ENCODE measurements at places on chromosomes 2 and 18.

GRCh38 chr2:60652832-60653340 is 99.4 kb upstream of the BCL11A start:
- DNase-seq, result no peak

DNA sequence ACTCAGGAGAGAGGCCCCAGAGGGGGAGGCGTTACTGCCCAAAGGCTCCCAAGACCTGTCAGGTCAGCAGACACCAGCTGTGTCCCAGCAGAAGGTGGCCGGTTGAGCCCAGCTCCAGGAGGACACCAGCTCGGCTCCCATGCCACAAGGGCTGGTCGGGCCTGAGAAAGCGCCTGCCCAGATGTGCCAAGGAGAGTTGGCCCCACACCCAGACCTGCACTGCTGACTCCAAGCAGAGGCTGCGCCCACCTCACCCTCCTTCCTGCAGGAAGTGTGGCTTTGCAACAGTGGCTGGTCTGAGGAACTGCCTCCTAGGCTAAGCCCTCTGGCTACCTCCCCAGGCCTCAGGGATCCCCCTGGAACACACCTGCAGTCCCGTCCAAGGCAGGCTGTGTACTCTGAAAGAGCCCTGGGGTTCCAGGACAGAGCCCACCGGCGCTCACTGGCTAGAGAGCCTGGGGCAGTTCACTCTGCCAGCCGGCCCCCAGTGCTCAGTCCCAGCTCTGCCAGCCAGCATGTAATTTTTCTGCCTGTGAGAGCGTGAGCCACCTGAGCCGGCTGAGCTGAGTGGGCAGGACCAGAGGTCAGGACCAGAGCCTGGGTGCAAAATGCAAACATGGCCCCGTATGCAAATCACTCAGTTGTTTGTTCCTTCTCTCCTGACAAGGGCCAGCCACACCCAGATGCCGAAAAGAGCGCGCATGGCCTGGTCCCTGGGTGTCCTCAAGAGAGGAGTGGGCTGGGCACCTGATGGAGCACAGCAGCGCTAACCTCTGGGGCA is 36.9 kb upstream of the PTMA start:
- DNase-seq, result no peak

- no peak for DNase-seq
Measured at GRCh38 chr2:168640039-168640438, 162.4 kb upstream of the NOSTRIN start.

DNA sequence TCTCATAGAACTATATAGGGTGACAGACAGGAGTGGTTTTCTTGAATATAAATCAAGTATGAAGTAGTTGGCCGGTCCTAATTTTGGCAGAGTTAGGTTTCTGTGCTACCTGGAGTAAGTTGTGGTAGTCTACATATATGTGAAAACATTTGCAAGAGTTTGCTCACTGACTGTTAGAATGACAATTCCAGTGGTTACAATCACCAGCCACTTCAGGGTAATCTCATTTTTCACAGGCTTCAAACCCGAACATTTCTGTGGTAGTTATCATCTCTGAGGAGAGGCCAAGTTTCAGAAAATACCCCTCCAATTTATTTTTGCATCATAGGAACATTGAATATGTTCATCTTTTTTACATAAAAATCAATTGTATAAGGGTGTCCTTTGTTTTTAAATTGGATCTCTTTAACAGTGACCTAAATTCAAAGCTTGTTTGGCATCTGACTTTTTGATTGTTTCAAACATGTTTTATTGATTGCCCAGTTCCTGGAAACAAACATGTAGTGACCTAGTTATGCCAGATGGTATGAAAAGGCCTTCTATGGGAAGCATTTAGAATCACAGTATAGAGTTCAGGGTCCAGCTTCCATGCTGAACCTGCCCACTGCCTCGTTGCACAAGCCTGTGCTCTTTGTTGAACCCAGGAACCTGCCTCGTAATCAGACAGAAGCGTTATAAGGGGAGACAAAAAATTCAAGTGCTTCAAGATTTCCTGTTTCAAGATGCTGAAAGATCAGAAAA is 250.6 kb downstream of the LTBP1 start:
- no peak for DNase-seq

DNA sequence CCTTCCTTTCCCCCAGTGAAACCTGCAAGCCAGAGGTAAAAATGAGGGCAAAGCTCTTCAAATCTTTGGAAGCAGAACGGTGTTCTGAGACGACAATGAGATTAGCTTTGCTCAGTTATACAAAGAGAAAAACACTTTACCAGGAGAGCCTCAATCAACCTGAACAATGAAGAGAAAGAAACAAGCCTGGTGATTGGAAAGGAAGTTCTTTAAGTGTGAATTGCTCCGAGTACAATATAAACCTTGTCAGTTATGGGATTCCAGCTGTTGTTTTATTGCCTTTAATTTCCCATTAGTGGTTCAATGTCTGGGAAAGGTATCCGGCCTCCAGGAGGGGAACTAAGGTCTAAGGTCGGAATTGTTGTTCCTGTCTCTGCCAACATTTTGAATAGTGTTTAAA is 901.6 kb downstream of the EPHA4 start:
- no peak for DNase-seq

DNA sequence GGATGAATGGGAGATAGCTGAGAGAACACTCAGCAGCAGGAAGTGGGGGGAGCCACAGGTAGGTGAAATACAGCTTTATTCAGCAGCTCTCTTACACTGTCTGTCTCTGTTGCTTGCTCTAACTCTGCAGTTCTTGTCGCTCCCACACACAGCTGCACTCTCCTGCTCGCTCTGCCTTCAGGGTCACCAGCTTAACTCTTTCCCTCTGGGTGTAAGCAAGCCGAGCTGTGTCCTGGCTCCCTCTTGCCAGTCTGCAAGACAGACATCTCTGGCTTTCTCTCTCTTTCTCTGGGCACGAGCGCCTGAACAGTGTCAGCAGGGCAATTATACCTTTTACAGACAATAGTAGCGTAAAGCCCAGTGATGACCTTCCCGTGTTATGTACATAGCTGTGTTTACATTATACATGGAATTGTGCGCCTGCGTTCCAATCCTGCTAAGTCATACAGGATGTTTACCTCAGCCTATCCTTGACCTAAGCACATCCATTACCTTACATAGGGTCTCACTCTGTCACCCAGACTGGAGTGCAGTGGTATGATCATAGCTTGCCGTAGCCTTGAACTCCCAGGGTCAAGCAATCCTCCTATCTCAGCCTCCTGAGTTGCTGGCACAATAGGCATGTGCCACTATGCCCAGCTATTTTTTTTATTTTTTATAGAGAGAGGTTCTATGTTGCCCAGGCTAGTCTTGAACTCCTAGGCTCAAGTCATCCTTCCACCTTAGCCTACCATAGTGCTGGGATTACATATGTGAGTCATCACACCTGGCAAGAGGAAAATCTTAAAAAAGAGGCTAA is 57.8 kb upstream of the CHN1 start:
- DNase-seq, result no peak

DNA sequence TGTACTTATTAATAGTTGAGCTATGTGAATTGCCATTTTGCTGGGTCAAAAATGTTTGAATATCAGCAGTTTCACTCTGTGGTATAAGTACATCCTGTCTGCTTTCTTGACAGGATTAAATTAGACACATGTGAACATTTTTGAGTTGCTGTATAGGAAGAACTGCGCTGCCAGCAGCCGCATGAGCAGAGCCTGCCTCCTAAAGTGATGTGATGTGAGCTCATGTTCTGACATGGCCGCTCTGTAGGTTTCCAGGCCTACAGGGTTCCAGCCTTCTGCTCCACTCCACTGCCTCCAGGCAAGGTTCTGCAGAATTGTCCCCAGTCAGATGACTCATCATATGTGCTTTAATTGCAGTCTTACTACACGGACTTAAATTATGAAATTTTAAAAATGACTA is 119.7 kb upstream of the NFATC1 start:
- no peak for DNase-seq

GRCh38 chr18:8948471-8949149 is 153.9 kb upstream of the NDUFV2 start:
- no peak for DNase-seq

- DNase-seq, result no peak
Measured at GRCh38 chr2:201971531-201972228, 62.0 kb upstream of the FZD7 start.

DNA sequence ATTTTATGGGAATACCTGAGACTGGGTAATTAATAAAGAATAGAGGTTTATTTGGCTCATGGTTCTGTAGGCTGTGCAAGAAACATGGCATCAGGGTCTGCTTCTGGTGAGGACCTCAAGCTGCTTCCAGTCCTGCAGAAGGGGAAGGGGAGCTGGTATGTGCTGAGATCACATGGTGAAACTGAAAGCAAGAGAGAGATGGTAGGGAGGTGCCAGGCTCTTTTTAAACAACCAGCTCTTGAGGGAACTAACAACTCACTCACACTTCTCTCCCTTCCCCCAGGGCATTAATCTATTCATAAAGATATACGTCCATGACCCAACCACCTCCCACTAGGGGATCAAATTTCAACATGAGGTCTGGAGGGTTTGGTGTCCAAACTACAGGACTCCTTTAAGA is 40.1 kb downstream of the AGPS start:
- DNase-seq, result no peak

DNA sequence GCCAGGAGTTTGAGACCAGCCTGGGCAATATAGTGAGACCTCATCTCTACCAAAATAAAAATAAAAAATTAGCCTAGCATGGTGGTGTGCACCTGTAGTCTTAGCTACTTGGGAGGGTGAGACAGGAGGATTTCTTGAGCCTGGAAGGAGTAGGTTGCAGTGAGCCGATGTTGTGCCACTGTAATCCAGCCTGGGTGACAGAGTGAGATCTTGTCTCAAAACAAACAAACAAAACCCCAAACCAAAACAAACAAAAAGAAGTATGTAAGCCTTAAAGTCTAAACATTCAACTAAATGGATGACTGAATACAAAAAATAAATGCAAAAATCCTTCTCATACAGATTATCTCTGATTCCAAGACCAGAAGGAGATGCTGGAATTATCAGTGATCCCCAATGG is 58.6 kb downstream of the RAB31 start:
- DNase-seq, result no peak

DNA sequence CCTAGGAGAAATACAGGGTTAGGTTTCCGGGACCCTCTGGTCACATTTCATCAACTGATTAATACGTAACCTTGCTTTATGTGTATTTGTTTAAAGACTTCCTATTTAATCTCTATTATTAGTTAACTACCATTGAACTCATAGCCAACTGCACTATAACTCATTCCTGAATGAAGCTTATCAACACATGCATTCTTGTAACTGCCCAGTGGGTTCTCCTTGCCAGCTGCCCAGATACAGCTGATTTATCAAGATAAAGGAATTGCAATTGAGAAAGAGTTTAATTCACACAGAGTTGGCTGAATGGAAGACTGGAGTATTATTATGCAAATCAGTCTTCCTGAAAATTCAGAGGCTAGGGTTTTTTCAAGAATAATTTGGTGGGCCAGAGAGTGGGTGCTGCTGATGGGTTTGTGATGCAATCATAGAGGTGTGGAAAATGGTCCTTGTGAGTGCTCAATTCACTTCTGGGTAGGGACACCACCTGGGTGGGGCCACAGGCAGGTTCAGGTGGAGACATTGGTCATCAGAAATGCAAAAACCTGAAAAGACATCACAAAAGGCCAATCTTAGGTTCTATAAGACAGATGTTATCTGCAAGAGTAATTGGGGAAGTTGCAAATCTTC is 21.1 kb upstream of the NOSTRIN start:
- DNase-seq, result no peak
